ENCODE measurements at places on chromosomes 5 and 9.

GRCh38 chr9:83027153-83027891 lies 35.6 kb downstream of the RASEF start:
- no peak for DNase-seq

DNA sequence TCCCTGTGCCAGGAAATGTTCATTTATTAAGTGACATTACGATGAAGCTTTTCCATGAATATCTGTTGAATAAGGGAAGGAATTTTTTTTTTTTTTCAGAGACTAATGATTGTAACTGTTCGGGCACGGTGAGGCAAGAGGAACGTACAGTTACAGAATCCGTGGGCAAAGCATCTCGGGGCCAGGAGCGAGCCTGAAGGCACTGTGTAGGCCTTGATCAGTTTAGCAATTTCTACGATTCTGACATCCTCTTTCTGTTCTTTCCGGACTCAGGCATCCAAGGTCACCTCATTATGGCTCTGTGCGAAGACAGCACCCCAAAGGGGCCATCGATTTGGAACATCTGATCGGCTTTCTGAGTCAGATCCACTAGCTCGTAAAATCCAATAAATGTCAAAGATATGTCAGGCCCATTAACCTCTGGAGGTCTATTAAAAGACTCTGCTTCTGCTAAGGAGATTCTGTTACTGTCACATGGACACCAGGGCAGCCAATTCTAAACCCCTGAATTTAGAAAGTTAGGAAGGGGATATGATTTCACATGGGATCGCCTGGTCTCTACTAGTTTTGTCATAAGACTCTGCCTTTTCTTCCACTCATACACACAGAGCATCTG lies 41.4 kb upstream of the BOD1 start:
- no peak for DNase-seq

DNA sequence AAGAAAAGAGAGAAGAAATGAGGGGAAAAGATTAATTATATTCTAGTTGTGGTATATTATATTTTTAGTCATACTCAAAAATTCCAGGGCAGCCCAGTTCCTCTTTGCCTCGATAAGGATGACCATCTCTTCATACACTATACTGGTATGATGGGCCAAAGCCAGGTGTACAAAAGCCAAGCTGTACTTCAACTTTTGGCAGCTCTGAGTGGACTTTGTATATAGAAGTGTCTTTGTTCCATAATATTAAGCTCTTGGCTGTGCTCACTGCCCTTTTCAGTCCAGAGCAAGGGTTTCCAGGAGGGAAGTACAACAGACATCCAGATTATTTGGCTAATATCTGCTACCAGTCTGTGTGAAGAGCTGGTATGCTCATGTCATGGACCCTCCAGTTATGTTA lies 934.3 kb upstream of the CDH10 start:
- no peak for DNase-seq

DNA sequence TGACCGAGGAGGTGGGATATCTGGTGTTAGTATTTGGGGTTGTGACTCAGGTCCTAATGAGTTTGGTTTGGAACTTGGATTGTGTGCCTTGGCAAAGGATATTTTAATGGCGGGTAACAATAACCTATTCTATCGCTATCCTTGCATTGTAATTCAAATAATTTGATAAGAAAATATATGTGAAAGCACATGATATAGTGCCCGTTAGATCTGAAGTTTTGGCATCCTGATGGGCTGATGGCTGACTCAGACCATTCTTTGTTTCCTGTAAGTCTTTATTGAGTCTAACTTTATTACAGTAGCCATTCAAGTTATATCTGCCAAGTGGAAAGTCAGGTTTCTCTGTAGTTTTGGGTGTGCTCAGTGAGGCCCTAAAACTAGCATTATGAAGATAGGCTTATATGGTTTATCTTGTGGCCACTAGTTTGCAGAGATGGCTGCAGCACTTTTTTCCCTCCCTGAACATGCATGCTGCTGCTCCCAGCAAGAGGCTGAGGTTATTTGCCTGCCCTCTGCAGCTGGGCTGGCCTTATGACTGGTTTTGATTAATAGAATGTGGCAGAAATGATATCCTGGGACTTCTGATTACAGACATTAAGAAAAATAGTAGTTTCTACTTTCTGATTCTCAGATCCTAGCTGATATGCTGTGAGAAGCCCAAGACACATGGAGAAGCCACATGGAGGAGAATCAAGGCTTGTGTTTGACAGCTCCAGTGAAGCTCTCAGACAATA lies 46.6 kb downstream of the CFAP95 start:
- DNase-seq: no peak

- DNase-seq: no peak
Observed at GRCh38 chr9:129558551-129559505, 62.1 kb downstream of the C9orf50 start.

DNA sequence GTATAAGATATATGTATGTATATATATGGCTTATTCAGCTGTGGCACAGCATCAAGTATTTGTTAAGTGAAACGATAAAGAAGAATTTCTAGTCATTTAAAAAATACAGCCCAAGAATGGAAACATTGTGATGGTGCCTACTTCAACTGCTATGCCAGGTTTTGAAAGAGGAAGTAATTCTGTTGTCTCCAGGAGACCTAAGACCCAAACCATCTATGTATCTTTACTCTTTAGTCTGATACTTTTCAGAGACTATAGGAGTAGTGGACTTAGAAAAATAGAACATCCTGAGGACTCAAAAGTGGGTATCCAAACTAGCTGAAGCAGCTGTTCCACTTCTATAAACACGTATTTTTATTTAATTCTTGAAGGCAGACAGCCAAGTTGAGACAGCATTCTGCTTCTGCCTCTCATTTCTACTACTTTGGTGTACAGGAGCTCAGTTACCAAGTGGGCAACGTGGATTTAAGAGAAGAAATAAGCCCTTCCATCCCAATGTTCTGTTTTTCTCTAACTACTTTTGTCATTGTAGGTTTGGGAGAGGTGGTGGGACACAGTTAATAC lies 110.7 kb downstream of the RPS23 start:
- DNase-seq: no peak

DNA sequence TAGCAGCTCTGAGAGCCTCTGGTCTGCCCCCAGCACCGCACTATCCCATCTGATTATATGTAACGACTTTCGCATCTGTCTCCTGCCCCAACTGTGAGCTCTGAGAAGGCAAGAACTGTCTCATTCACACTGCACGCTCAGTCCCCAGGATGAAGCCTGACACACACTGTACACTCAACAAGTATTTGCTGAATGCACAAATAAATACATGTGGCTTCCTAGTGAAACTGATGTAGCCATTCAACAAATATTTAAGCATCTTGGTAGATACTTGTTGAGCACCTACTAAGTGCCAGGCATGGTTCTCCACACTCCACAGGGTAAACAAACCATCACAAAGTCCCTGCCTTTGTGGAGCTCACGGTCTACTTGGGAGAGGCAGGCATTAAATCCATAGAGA lies 34.6 kb upstream of the PTGS1 start:
- no peak for DNase-seq

DNA sequence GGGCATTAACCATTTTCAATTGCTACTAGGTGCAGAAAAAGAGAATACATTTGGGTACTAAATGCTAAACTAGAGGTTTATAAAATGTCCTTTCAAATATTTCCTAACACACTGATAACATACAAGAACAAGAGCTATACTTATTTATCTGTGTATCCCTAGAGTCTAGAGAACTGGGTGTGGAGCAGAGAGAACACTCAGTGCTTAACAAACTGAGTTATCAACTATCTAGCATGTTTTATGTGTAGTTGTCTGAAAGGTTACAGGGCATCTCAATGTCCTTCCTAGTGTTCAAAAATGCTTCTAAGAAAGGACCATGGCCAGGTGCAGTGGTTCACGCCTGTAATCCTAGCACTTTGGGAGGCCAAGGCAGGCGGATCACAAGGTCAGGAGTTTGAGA lies 40.3 kb downstream of the NR6A1 start:
- DNase-seq: no peak

DNA sequence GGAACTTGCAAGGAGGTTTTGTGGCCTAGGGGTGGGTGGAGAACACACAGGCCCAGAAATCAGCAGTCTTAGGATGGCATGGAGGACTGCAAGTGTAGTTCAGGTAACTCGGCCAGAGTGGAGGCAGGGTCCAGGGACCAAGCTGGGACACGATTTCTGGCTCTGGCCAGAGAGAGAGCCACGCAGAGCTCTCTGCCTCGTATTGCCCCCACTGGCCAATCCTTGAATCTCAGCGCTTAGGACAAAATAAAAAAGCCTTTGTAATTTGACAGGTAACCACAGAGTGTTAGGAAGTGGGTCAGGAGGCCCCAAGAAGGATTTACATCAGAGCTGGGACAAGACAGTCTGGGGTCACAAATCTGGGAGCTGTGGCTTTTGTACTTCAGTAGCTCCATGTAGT lies 11.7 kb downstream of the MAP3K1 start:
- DNase-seq: no peak

DNA sequence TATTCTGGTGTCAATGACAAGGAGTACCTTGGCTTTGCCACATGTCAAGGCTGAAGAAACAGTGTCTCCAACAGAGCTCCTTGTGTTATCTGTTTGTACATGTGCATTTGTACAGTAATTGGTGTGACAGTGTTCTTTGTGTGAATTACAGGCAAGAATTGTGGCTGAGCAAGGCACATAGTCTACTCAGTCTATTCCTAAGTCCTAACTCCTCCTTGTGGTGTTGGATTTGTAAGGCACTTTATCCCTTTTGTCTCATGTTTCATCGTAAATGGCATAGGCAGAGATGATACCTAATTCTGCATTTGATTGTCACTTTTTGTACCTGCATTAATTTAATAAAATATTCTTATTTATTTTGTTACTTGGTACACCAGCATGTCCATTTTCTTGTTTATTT lies 19.8 kb downstream of the CD274 start:
- DNase-seq: no peak

DNA sequence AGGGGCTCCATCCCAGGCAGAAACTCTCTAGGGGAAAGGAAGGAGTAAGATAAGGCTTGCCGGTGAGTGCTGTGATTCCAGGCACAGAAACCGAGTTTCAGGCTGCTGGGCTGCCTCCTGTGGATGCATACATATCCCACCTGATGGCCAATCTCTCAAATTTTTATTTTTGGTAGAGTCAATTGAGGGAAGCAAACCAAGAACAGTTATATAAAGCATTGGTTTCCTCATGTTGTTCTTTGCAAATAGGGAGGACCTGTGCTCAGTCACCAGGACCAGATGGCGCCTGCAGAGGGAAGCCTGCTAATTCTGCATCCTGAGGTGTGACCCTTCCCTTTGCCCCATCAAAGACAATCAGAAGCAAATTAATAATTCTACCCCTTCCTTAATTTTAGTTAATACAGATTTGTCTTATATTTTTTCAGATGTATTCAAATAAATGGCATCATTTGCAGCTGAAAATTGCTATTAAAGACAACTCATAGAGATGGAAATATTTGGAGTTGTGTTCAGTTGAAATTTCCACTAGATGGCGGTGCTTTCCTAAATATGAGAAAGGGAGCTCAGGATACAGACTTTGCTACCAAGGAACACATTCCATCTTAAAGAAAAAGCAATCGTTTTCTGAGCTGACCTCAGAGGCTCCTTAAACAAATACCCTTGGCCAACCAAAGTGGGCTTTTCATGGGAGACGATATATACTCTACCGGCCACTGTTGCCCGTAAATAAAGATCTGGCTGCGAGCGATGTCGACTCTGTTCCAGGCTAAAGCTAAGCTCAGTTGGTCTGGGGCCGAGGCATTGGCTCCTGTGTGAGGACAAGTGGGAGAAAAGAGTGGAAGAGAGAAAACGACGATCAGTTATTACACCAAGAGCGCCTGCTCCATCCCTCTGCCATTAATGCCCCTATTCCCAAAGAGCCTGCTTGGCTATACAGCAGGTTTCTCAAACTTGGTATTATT lies 225.7 kb upstream of the KLF9 start:
- no peak for DNase-seq

Data from stimulated activated CD8-positive, alpha-beta memory T cell treated with anti-CD3 and anti-CD28 coated beads, Interleukin-7, amount 100 ng/mL, for 24 hours (primary cell).